ENCODE measurements at places on chromosomes 7 and 10.
A peak's percentile ranks its signal among the peaks of the same experiment; 100 is the strongest.

GRCh38 chr7:21616796-21617436 lies 74.1 kb downstream of the DNAH11 start:
- DNase-seq: no peak

DNA sequence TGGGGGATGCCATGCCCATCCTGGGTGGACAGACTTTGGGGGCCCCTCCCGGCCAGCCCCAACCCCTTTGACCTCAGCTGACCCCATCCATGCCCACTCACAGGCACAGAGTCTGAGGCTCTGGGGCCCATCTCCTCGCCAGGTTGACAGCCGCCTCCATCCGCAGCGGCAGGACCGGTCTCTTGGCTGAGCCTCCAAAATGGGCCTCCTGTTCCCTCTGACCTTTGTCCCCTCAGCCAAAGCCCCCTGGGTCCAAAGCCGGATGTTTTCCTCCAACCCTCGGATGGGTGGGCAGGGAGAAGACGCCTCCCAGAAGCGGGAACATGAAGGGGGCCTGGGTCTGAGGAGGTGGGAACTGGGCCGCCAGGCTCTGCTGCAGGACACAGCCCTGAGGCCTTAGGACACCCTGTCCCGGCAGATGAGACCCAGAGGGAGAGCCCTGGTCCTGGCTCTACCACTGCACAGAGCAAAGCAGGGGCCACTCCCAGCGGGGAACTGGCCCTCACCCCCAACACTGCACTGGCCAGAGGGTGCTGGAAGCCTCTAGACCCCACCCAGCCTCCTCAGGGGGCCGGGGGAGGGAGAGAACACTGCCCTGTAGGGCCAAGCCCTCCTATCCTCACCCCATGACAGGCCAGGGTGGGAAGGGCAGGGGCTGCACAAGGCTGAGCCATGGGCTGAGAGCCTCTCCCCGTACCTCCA lies 12.6 kb downstream of the PDGFA start:
- DNase-seq: no peak

DNA sequence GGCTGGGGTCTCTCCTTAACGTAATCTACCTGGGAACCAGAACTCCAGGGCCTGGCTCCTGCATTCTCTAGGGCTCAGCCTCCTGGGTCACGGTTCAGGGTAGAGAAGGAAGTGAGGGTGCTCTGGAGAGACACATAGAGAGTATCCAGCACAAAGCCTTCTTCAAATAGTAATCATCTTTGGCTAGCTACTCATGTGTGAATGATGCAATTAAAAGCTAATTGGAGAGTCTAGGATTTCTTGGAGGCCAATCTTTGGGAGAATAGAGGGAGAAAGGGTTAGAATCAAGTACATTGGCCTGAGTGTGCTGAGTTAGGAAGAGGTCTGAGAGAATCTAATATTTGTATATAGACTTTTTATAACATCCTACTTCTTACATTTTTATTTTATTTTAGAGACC lies 24.0 kb upstream of the MALRD1 start:
- no peak for DNase-seq

DNA sequence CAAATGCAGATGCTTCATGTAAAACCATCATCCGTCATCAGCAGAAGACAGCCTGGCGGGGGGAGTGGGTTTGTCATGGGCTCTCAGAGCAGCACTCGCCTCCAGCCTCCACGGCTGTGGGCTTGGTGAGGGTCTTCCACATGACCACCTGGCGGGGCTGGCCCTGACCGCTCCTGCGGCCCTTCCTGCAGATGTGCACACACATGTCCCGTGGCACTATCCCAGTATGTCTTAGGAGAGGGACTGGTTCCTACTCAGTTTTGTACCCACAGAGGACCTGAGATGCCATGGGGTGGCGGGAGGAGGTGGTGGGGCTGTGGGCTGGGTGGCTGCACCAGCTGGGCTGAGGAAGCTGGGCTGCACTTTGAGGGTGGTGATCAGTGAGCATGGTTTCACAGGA lies 4.7 kb downstream of the IDI2 start:
- no peak for DNase-seq

GRCh38 chr10:110409926-110410325 lies 87.8 kb upstream of the DUSP5 start:
- DNase-seq: no peak

GRCh38 chr10:5655121-5655520 lies 11.3 kb downstream of the ASB13 start:
- no peak for DNase-seq

DNA sequence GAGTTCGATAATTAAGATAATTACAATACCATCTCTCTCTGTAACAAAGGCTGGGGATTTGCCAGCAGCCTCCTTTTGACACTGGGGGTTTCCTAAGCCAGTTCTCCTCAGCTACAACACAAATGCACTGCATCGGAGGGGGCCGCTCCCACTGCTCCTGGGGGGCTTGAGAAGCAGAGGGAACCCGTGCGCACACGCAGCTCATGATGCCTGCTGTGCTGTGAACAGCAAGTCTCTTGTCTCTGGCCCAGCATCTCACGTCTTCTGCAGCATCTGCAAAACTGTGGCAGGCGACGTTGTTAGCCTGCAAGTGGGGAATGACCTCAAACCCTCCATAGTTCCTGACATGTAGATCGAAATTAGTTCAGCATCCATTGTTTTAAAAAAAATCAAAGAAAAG lies 5.5 kb downstream of the VIPR2 start:
- DNase-seq: no peak

GRCh38 chr10:92187101-92187500 lies 103.8 kb downstream of the CPEB3 start:
- no peak for DNase-seq

- DNase-seq: no peak
These were observed 159.1 kb upstream of the YAE1 start for GRCh38 chr7:39407137-39407536.

- DNase-seq: peak; percentile 40
These were observed at the start of gene HTRA1 for GRCh38 chr10:122461367-122461728. TSS of gene HTRA1 (plus strand) at chr10:122461553. CDS start at chr10:122461653, 100 bp downstream.

GRCh38 chr7:157977306-157977705 lies 610.3 kb downstream of the PTPRN2 start:
- DNase-seq: no peak

- DNase-seq: no peak
These were observed 49.9 kb upstream of the MGMT start for GRCh38 chr10:129416956-129417765.
